ENCODE measurements at places on chromosomes 5 and 9. TPM values are rescaled to one million over a fixed set of nuclear protein-coding genes. Genes with fewer than 3 reads are reported as not detected.

DNA sequence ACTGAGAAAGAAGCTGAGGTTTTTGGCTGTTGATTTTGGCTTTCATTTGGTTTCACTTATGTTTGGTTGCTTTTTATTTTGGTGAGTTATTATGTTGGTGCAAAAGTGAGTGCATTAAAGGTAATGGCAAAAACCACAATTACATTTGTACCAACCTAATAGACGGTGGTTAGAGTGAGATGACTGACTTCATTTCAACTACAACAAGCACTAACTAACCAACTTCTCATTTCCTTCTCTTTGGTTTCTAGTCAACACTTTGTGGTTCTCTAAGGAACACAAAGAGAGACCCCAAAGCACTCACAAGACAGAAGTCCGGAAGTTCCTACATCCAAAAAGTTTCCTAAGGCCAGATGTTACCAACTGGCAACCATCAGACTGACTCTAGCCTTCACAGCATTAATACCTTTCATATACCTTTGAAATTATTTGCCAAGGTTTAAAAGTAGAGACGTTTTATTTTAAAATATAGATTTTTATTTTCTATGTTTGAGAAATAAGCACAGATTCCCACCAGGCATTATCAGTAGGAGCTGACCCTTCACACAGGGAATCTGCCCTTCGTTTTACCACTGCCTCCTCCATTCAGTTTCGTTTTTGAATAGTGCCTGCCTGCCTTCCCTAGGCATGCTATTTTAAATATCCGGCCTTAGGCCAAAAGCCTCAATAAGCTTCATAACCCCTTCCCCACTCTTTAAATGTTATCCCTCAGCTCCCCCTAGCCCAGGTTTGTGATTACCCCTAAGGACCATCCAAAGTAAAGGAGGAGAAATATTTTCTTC, 301.1 kb upstream of the PTGER4 start:
- no peak for DNase-seq

DNA sequence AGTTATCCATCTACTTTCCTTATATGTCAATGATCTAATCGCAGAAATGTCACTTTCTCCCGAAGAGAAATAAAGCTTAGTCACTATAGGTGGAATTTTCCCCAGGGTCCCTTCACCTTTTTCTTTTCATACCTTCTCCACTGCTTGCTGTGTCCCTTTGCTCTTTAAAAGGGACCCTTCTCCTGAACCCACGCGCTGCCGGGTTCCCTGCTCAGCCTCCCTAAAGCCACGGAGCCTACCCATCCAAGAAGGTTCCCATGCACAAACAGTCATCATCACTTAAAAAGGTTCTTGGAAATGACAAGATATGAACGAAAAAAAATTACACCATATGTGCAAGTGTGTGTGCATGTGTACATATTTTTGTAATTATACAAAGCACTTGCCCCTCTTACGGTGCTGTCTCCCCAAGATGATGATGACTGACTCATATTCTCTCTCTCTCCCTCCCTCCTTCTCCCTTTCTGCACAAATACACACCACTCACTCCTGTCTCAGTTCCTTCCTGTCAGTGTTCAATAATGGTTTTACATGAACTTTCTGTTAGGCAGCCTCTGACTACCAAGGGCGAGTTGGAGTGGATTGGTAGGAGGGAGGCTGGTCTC, 1.5 kb upstream of the PTPRD start:
- no peak for DNase-seq

DNA sequence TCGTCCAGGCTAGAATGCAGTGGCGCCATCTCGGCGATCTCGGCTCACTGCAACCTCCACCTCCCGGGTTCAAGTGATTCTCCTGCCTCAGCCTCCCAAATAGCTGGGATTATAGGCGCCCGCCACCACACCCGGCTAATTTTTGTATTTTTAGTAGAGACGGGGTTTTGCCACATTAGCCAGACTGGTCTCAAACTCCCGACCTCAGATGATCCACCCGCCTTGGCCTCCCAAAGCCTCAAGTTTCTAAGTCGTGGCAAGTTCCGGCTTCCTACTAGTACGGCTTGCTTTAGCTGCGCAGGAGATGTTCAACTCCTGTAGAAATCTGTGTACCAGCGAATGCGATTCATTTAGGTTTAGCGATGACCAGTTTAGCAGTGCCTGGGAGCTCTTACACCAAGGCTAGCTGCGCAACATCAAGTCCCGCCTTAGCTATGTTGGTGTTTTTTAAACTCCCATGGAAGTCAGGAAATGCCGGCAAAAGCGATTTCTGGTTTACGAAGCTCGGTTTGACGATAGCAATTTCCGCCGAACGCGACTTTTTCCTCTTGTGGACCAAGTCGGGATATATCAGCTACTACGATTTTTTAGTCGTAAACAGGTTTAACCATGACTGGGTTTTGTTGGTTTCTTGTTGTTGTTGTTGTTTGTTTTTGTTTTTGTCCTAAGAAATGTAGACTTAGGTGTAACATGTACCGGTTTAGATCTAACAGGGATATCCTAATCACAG, 46.4 kb downstream of the ANXA2R start:
- DNase-seq: peak; percentile 60

DNA sequence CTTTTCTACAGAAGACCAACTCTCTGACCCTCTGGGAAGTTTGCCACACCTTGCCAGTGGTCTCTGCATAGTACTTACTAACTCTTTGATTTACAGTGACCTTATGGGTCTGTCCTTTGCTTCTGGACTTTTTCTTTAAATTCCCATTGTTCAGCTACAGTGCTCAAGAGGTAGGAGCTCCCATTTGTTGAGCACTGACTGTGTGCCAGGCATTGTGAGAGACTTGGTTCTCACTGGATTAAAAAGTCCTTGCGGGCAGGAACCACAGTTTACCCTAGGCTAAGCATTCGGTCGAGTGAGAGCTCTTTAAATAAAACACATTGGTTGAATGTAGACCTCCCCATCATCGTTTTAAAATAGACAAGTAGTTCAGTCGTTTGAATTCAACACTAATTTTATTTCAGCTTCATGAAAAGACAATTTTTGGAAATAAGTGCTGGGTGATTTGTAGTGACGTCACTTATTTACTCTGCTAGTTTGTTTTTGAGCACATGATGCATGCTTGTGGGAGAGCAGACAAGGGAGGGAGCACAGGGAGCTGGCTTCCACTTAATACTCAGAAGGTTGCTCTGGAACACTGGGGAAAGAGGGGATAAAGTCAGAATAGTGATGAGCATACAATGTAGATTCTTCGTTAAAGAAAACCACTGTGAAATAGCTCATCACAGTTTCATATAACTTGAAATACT, 27.1 kb downstream of the RASGRF2 start:
- no peak for DNase-seq

GRCh38 chr9:136722093-136722968, 10.0 kb downstream of the DIPK1B start:
- no peak for DNase-seq

- DNase-seq: peak; percentile 75
These were observed 84.5 kb downstream of the RFX3 start for GRCh38 chr9:3441197-3441816.

- no peak for DNase-seq
These were observed 9.8 kb upstream of the GNE start for GRCh38 chr9:36268007-36268427.

DNA sequence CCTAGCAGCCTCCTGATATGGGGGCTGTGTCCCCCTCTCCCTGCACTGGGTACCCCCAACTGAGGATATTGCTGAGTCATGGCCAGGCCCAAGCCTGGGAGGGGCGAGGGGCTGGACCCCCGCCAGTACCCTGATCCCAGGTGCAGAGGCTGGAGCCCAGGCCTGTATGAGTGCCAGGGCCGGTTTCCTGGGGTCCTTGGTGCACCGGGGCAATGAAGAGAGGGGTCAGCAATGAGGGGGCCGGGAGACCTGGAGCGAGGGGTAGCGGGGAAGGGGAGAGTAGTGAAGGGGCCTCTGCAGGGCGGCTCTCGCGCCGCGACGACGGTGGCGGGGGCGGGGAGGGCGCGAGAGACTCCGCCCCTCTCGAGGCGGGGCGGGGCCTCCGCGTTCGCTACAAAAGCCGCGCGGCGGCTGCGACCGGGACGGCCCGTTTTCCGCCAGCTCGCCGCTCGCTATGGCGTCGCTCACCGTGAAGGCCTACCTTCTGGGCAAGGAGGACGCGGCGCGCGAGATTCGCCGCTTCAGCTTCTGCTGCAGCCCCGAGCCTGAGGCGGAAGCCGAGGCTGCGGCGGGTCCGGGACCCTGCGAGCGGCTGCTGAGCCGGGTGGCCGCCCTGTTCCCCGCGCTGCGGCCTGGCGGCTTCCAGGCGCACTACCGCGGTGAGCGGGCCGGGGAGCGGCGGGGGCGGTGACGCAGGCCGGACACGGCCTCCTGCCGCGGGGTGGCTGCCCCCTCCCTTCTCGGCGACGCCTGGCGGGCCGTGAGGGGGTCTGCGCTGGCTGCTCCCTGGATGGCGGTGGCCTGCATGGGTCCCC, at the start of gene SQSTM1:
Gene SQSTM1 (plus strand): TSS at position 423 of the 815 bp plus-strand sequence. CDS start 32 bp downstream, at position 455.
- DNase-seq: peak; percentile 71

- no peak for DNase-seq
These were observed 81.9 kb upstream of the TLR4 start for GRCh38 chr9:117622347-117622746.

DNA sequence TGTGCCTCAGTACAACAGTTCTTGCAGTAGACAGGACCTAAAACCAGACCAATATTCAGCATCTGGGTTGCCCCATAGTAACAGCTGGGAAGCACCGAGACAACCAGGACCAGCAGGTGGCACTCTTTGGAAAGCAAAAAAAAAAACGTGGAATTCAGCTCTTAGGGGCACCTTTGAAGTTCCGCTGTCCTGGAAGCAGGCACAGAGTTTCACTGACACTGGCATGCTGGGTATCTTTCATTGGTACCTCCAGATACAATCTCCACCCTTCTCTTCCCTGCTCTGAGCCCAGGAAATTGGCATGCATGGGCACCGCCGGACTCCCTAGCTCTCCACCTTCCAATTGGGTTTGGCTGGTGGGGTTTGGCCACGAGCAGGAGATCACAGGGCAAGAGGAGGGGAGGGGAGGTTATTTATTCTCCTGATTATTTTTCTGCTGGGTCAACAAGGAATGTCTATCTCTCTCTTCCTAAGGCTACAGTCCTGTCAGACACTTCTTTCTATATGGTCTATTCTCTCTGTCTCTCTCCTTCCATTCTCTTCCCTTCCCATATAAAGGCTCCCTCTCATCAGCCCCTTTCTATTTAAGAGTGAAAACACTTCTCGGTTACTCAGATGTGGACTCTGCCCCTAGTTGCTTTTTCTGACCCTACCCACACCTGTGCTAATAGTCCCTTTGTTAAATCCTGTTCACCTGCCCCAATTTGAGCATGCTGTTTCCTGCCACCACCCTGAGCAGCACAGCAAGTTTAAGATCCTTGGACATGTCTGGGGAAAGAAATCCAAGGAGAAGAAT, 1.9 kb upstream of the IDNK start:
- peak; percentile 73 for DNase-seq

DNA sequence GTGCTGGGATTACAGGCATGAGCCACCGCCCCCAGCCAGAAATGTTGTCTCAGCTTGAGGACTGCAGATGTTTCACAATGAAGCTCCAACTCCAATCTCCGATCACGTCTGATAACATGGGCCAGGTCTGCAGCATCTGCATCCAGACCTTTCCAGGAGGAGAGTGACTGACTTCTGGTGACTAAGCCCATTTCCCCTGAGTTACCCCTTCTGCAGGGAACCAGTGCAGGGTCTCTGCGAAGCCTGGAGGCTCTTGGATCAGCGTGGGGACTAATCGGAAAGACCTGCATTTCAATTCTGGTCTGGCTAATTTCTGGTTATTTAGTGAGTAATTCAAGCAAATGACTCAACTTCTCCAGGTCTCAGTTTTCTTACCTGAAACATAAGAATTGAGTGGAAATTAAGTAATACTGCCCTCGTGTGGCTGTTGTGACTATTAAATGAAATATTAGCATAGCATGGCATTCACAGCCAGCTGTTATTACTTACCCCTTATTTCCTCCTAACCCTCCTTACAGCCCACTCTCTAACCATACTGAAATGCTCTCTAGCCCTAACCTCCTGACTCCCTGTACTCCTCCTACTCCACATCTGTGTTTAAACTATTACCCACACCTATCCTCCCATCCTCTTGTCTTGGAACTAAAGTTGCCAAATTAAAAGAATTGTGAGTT, 2.2 kb upstream of the GNPDA1 start:
- DNase-seq: peak; percentile 63

- no peak for DNase-seq
These were observed 48.3 kb upstream of the IRX4 start for GRCh38 chr5:1930880-1931603.

DNA sequence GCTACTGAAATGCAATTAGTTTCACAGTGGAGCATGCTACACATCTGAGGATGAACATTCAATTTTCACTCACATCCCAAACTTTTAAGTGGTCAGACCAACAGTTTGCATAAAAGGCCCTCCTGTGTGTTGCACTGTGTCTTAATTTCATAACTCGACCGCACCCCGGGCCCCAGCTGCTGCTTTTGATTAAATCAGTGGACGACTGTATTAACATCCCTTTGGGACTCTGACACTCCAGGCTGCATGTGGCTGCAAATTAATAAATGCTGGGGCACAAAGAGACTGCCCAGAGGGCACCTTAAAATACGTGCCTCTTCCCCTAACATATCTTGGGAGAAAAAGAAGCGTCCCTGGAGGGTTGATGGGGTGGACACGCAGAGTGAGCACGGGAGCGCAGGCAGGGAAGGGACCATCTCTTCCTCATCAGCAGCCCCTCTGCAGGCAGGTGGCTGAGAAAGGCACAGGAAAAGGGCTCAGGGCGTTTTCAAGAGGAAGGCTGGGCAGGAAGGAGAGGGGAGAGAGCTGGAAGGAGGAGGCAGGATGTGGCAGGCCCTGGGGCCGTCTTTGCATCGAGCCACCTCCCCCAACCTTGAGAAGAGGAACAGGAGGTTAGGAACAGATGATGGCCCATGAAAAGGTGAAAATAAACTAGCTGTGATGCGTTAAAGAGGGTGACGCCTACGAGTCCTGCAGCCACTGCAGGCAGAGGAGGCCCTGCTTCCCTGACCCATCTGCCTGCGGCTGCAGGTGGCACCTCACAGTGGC, 18.6 kb downstream of the MED10 start:
- no peak for DNase-seq

GRCh38 chr5:78923622-78923970, 61.5 kb downstream of the ARSB start:
- no peak for DNase-seq

- peak; percentile 8 for DNase-seq
These were observed 73.1 kb downstream of the RGS3 start for GRCh38 chr9:113536483-113537228.

- DNase-seq: no peak
These were observed 93.6 kb downstream of the NR3C1 start for GRCh38 chr5:143309661-143310431.

- no peak for DNase-seq
These were observed 67.8 kb downstream of the PTCD2 start for GRCh38 chr5:72387985-72388384.

The SV2C gene
- not detected for total RNA-seq

The PCDHGB5 gene
- 0.50 TPM for total RNA-seq

The VAV2 gene
- 4.2 TPM for total RNA-seq

The FCN2 gene
- total RNA-seq: not detected

The TMEM252 gene
- total RNA-seq: not detected
